ENCODE measurements at places on chromosomes 13 and 19.

DNA sequence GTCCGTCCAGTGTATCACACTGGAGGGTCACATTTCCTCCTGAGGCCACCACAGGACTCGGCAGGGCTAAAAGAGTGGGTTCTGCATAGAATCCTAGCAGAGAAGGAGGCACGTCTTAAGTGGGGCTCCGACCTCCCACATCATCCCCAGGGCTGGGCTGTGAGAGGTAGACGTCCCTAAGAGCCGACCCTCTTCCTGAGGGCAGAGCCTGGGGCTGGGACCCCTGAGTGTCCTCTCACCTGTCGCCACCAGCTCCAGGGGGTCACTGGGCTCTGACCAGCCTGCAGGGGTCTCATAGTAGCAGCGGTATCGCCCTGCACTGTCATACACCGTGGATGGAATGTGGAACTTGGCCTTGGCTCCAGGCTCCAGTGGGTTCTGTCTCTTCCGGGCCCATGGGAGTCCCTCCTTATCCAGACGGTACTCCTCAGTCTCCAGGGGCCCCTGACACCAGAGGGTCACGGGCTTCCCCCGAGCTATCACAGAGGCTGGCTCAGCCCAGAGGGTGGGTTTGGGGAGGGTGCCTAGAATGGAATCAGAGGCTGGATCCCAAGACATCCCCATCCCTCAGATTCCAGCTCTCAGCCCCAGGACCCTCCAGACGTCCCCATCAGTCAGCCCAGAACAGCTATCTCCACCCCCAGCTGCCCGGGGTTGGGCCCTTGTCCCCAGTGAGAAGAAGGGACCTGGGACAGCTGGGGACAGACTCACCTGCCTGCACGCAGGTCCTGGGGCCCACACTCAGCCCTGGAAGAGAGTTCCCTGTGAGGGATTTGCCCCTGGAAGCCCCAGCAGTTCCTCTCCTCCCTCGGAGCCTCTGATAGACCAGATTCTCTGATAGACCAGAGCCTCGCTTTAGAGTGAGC lies 590 bp downstream of the LILRB5 start:
- DNase-seq: no peak

GRCh38 chr13:48602296-48603016 lies 51.3 kb upstream of the CYSLTR2 start:
- no peak for DNase-seq

DNA sequence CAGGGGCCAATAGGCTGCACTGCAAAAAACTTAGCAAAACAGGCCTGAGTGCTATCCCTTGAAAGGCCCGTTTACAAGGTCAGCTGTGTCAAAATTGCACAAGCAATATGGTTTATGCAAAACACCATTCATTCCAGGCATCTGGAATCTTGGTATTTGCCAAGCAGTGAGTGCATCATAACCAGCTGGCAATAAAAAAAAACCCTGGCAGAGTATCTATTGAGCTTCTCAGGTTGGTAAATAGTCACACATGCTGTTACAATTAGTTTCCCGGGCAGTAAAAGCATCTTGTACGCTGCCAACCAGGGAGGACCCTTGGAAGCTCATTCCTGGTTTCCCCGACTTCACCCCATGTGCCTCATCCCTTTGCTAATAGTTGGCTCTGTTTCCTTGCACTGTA lies 21.3 kb downstream of the ZNF77 start:
- DNase-seq: no peak

DNA sequence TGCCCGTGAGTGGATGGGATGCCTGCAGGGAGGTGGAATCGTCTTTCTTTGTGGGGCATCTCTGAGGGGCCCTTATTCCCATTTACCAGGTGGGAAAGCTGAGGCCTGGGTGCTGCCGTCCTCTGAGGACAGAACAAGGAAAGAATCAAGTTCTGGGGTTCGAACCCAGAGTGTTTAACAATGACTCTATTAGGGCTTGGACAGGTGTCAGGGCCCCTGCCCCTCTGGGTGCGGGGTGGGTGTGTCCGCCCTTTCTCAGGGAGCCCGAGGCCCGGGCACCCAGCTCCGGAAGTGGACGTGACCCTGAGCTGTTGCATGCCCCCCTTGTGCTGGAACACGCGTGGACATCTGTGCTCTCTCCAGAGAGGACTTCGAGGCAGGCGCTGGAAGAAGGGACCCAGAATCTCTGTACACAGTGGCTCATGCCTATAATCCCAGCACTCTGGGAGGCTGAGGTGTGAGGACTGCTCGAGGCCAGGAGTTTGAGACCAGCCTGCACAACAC lies 10.8 kb downstream of the NDUFA11 start:
- no peak for DNase-seq

DNA sequence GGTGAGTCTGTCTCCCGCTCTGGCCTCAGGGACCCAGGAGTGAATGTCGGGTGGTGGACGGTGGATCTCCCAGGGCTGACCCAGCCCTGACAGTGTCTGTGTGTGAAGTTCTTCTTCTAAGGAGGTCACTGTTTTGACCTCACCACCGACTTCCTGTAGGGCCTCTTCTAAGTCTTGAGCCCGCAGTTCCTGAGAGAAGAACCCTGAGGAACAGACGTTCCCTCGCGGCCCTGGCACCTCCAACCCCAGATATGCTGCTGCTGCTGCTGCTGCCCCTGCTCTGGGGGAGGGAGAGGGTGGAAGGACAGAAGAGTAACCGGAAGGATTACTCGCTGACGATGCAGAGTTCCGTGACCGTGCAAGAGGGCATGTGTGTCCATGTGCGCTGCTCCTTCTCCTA lies at the start of gene SIGLEC7:
SIGLEC7 (plus strand) TSS at position 183 of the 400 bp plus-strand sequence; CDS start at position 252, 69 bp downstream.
- DNase-seq: no peak

DNA sequence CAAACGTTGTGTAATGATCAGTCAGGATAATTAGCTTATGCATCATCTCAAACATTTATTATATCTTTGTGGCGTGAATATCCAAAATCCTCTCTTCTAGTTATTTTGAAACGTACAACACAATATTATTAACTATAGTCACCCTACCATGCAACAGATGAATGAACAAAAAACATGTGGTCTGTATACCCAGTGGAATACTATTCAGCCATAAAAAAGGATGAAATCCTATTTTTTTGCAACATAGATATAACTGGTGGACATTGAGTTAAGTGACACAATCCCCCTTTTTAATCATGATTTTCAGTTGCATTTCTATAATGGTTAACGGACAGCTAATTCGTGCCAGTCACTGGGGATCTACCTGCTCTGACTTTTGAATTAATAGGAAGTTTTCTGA lies 145.6 kb downstream of the SOX1 start:
- DNase-seq: no peak

- DNase-seq: no peak
Observed at GRCh38 chr13:95315752-95316151, 14.5 kb upstream of the ABCC4 start.

- no peak for DNase-seq
Observed at GRCh38 chr19:50835103-50835784, 1.9 kb upstream of the KLK15 start.

GRCh38 chr19:39246951-39247669 lies 1.5 kb downstream of the IFNL4 start:
- peak; percentile 29 for DNase-seq

GRCh38 chr13:102707467-102707866 lies 12.6 kb upstream of the METTL21C start:
- no peak for DNase-seq

- DNase-seq: no peak
Observed at GRCh38 chr19:39497701-39497995, 1.1 kb upstream of the DLL3 start.

DNA sequence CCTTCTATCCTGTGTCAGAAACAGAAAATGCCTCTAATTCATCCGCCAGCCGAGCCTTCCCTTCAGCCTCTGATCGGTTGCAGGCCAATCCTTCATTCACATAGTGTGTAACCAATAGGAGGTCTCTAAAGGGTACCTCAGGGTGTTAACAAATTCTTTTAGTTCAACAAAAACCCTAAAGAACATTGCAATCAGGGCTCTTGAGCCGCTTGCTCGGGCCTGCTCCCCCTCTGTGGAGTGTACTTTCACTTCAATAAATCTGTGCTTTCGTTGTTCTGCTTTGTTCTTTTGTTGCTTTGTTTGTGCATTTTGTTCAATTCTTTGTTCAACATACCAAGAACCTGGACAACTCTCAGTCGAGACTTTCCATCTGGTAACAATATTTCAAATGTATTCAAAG lies 366.5 kb downstream of the KCTD12 start:
- DNase-seq: no peak

- no peak for DNase-seq
Observed at GRCh38 chr13:110525328-110526319, 35.9 kb downstream of the RAB20 start.

- DNase-seq: no peak
Observed at GRCh38 chr19:6076675-6077463, 33.4 kb downstream of the RFX2 start.

DNA sequence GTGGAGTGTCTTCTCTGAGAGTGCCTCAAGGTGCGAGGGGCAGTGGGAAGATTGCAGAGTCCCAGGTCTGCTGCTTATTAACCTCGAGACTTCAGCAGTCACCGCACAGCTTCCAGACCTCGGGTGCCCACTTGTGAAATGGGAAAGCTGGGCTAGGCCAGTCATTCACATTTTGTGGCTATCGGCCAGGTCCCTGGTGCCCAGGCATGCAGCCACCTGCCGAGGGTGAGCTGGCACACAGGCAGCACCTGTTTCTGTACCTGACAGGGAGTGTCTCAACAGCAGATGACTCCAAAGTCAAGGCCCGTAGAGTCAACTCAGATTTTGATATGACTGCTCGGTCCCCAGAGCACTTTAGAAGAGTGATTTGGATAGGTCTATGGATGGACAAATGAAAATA lies 21.9 kb downstream of the UQCRFS1 start:
- no peak for DNase-seq

- no peak for DNase-seq
Observed at GRCh38 chr13:21034603-21035191, 26.7 kb downstream of the LATS2 start.

- DNase-seq: no peak
Observed at GRCh38 chr19:46144756-46145155, 3.3 kb upstream of the IGFL2 start.

DNA sequence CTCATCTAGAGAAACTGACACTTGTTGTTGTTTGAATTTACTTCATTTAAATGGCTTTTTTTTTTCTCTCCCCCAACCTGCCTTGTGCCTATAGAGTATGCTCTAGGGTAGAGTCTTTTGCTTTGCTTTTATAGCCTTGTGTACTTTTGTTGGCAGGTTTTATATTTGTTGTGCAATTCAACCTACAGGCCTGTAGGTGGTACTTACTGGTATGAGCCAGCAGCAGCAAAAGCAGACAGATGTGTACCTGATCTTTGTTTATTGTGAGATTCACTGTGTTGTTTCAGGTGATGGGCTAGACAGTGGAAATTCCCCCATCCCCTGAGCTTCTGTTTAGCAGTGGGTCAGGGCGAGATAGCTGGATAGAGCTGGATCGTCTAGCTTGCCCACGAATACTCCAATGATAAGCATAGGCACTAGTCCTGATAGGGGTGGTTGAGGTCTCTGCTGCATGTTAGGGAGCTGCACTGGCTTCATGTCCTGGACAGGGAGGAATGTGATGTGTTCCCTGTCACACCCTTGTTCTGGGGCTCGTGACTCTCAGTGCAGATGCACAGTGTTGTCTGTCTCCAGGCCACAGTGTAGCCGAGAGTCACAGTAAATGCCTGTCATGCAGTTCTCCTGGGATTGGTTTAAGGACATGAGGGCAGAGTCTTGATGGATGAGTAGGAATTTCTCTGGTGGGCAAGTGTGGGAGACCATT lies 21.3 kb downstream of the DNAJC3 start:
- no peak for DNase-seq

- no peak for DNase-seq
Observed at GRCh38 chr13:113545931-113546516, 38.5 kb upstream of the TFDP1 start.

- DNase-seq: no peak
Observed at GRCh38 chr13:70622796-70623195, 514.5 kb upstream of the KLHL1 start.

- DNase-seq: no peak
Observed at GRCh38 chr13:41851351-41851750, 109.6 kb downstream of the VWA8 start.

GRCh38 chr13:80022146-80022545 lies 318.8 kb downstream of the SPRY2 start:
- no peak for DNase-seq

DNA sequence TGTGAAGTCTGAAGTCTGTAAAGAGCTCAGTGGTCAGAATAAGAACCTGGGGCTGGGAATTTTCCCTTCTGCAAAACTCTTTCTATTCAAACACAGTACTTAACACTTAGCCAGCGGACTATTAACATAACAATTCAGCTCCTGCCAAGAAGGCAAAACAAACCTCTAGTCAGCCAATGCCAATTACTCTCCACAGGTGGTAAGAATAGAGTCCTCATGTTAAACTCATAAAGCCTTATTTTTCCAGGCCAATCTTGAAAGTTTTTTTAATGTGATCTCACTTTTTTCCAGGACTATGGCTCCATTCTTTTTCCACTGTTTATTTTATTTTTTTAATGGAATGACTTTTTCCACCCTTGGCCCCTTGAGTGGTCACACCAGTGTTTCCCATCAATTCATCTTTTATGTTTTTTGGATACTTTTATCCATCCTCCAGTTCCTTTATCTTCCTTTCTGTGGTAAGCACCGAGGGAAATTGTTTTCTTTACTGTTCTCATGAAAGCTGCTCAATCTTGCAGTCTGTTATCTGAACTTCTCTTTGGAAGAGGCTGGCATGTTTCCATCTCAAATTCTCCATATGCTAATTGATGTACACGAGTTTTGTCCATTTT lies 217.3 kb downstream of the LHFPL6 start:
- DNase-seq: peak; percentile 22

DNA sequence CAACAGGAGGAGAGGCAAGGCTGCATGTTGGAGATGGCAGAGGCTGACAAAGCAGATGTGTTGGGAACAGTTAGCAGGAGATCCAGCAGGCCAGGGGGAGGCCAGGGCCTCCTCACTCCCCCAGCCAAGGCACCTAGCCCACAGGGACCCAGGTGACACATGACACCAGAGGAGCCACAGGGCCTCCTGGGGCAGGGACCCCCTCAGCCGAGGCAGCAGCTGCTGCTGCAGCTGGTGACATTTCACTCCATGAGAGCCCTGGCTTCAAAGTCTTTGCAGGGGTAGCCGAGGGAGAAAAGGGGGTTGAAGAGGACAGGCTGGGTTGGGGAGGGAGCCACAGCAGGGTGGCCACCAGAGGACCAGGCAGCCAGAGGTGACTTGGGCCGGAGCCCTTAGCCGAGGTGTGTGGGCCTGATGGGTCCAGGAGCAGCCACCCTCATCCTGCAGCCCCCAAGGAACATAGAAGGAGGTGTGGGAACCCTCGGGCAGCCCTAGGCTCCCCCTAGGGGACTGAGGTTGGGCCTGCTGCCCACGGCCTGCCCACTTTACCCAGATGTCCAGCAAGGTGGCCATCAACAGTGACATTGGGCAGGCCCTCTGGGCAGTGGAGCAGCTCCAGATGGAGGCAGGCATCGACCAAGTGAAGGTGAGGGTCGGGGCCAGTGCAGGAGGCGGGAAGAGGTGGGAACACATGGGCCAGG lies at the start of gene GNG14:
GNG14 (plus strand) TSS at position 503 of the 701 bp plus-strand sequence; CDS start at position 554, 51 bp downstream.
- DNase-seq: no peak

Measured in NCI-H1930 (cell line).